T-cell (primary cell): ENCODE measurements at places on chromosomes 1 and 21.
A peak's percentile ranks its signal among the peaks of the same experiment; 100 is the strongest.

- DNase-seq, result no peak
Observed at GRCh38 chr1:157803851-157804250, 16.1 kb downstream of the FCRL1 start.

GRCh38 chr1:24250224-24250623 lies 63.1 kb upstream of the IFNLR1 start:
- no peak for DNase-seq

- no peak for DNase-seq
Observed at GRCh38 chr1:106173101-106173500, 883.4 kb upstream of the PRMT6 start.

DNA sequence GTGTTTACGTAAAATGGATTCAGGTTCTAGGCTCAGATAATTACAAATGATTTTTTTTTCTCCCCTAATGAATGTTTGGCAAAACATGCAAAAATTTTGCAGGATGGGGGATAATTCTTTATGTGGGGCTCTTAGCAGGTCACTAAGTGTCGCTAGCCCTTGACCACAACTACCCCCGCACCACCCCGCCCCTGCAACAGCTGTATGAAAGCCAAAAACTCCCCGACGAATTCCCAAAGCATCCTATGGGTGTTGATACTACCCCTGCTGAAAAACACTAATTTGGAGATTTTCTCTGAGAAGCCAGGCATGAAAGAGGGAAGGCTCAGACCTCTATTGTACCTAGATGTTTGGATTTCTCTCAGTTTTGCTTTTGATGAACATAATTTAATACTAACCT lies 243.0 kb downstream of the TRABD2B start:
- DNase-seq, result no peak

DNA sequence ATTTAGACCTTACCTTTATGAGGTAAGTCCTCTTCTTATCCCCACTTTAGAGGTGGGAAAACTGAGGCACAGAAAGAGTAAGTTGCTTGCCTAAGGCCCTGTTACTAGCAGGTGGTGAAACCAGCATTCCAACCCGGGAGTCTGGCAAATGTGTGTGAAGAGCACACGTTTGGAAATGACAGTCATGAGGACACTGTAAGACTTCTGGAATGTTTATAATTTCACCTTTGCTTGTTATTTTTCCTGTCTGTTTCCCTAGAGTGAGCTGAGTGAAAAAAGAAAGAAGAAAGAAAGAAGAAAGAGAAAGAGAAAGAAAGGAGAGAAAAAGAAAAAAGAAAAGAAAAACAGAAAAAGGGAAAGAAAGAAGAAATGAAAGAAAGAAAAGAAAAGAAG lies 21.2 kb upstream of the LGALS8 start:
- DNase-seq, result no peak

DNA sequence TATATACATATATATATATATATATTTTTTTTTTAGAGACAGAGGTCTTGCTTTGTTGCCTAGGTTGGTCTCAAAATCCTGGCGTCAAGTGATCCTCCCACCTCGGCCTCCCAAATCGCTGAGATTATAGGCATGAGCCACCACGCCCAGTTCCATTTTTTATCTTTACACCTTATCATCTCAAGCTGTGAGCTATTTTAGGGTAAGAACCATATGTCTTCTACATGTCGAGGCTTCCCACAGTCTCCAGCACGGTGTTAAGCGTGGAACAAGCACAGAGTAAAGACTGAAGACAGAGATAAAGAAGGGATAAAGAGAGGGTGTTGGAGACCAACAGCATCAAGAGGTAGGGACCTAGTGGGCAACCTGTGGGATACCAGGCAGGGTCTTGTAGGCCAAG lies 14.2 kb downstream of the ARHGEF2 start:
- DNase-seq, result no peak

- no peak for DNase-seq
Observed at GRCh38 chr1:21123287-21123948, 53.3 kb downstream of the EIF4G3 start.

- DNase-seq, result no peak
Observed at GRCh38 chr1:172357753-172358385, 62.6 kb upstream of the C1orf105 start.

DNA sequence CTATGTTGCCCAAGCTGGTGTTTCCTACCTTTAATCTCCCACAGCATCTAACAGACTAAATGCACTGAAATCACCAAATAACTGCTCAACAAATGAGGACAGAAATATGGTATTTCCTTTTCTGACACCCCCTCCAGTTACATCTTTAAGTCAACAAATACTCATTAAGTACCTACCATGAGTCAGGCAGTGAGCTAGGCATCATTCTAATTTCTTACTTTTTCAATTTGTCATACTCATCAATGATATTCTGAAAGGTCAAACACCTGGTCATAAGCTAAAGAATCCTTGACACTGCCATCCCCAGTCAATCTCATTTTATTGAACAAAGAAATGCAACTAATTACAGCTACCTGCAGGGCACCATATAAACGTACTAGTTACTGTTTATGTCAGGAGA lies 36.6 kb downstream of the LUZP1 start:
- no peak for DNase-seq

DNA sequence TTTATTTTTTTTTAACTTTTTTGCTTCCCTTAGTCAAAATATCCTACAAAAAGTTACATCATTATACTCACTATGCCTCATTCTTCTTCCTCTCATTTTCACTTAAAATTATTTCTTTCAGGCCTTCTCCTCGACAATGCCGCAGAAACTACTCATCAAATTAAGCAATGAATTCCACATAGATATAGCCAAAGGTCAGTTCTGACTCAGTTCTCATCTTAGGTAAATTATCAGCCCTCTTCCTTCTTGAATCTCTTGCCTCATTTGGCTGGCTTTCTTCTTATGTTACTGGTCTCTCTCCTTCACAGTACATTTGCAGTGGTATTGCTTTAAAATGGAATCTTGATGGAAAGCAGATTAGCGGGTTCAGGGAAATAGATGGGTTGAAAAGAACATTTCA lies 260.7 kb upstream of the BRINP3 start:
- DNase-seq, result no peak

- no peak for DNase-seq
Observed at GRCh38 chr1:111361761-111362160, 65.8 kb downstream of the OVGP1 start.

GRCh38 chr1:151492120-151492519 lies 19.1 kb upstream of the CGN start:
- DNase-seq, result no peak

GRCh38 chr1:151406176-151406575 lies 6.8 kb downstream of the PSMB4 start:
- DNase-seq, result no peak

DNA sequence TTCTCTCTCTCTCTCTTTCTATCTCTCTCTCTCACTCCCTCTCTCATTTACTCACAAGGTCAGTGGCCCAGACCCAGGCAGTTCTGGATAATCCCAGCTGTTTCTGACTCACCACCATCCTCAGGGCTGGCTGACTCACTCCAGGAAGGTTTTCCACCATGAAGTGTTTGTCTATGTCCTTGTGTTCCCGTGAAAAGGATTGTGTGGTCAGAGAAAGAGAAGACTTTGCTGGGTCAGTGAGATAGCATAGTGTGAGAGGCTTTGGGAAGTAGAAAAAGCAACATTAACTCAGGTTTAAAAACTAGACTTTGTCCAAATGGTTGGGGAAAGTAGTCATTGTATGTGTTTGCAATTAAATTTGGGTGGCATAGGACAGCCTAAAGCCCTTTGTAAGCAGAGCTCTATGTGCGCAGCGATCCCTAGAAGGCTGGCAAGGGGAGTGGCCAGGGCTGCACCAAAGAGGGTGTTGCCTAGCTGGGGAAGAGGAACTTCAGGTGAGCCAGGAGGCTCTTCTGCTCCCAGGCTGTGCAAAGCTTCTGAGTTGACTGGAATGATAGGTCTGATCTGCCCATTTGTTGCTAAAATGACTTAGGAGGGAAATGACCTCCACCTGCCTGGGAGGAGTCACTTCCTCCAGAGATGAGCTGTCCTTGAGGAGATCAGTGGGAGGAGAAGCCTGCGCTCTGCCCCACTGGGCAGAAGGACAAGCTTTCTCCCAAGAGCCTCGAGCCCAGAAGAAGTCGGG lies 4.9 kb upstream of the CAPN2 start:
- DNase-seq, result no peak

DNA sequence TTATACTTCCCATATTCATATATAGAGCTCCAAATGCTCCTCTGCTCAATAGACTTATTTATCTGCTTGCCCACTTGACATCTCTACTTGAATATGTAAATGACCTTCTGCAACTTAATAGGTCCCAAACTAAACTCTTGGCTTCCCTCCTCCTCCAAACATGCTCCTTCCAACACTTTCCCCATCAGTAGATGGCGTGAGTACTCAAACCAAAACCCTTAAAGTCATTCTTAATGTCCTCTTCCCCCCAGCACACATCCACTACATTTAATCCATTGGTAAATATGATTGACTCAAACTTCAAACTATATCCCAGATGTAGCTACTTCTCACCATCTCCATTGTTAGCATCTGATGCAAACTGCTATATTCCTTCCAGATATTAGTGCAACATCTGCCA lies 48.5 kb upstream of the PBX1 start:
- no peak for DNase-seq

DNA sequence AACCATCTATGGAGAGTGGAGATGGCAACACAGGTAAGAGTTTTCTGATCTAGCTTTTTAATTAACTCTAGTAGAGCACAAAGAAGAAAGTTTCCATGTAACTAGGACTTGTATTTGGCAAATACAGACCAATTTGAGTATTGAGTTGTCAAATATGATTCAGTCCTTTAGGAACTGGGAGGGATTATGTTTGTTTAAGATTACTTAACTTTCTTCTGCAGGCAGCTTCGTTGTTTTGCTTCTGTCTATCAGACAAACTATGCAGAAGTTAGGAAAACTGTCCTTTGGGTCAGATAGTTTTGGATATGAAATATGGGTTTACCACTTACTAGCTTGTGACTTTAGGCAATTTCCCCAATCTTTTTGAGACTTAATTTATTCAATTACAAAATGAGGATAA lies 111.8 kb downstream of the POU2F1 start:
- DNase-seq, result no peak

GRCh38 chr1:151553659-151554058 lies 13.6 kb downstream of the TUFT1 start:
- no peak for DNase-seq

DNA sequence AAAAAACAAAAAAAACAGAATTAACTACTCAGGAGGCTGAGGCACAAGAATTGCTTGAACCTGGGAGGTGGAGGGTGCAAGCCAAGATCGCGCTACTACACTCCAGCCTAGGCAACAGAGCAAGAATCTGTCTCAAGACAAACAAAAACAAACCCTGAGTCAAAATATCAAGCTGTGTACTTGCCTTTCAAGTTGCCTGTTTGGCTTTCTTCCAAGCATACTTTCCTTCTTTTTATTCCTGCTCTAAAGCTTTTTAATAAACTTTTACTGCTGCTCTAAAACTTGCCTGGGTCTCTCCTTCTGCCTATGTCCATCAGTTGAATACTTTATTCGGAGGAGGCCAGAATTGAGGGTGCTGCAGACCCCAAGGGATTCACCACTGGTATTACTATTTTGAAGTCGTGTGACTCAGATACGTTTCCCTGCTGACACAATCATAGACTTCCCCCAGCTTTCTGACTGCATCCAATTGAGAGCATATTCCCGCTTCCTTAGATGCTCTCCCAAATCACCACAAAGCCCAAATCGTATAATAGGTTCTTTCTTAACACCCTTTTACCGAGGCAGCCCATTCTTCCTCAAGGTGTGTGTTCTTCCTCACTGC lies 3.5 kb upstream of the ACBD6 start:
- no peak for DNase-seq

- no peak for DNase-seq
Observed at GRCh38 chr1:117556341-117556740, 49.5 kb upstream of the TENT5C start.

- DNase-seq, result peak; percentile 90
Observed at GRCh38 chr21:44927587-44928461, 7.1 kb upstream of the ITGB2 start.

- DNase-seq, result no peak
Observed at GRCh38 chr1:99751877-99752504, 14.4 kb downstream of the FRRS1 start.

DNA sequence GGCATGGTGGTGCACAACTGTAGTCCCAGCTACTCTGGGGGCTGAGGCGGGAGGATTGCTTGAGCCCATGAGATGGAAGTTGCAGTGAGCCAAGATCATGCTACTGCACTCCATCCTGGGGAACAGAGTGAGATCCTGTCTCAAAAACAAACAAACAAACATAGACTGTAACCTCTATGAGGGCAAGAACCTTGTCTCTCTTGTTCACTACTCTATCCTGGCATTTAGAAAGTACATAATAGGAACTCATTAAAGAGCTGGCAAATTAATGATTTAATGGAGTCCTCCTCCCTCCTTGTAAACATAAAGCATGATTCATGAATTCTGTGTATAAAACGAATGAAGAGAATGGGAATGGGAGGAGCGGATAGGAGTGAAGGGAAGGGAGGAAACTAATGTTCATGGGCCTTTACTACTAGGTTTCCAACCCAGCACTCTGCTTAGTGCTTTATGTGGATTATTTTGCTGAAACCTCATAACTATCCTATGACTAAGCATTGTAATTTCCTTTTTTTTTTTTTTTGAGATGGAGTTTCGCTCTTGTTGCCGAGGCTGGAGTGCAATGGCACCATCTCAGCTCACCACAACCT lies 8.6 kb downstream of the LMOD1 start:
- DNase-seq, result no peak

- no peak for DNase-seq
Observed at GRCh38 chr21:39525129-39525528, 73.4 kb downstream of the SH3BGR start.

DNA sequence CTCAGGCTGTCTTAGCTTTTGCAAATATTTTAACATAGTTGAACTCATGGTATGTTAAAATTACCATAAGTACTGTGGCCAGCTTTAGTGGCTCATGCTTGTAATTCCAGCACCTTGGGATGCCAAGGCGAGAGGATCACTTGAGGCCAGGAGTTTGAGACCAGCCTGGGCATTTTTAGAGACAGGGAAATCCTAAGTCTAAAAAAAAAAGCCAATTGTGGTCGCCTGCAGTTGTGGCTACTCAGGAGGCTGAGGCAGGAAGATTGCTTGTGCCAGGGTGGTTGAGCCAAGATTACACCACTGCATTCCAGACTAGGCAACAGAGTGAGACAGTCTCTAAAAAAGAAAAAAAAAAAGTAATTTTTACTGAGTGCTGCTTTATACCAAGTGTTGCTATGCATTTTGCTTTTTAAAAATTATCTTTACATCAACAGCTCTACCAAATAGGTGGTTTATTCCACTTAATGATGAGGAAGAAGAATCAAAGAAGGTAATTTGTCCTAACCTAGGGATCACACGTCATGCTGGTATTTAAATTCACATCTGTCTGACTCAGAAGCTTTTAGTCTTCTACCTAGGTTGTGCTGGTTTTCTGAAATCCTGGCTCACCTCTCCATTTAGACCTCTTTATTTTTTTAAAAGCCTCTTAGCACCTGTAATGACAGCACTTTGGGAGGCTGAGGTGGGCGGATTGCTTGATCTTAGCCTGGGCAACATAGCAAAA lies 16.8 kb downstream of the PPP1R12B start:
- DNase-seq, result no peak

DNA sequence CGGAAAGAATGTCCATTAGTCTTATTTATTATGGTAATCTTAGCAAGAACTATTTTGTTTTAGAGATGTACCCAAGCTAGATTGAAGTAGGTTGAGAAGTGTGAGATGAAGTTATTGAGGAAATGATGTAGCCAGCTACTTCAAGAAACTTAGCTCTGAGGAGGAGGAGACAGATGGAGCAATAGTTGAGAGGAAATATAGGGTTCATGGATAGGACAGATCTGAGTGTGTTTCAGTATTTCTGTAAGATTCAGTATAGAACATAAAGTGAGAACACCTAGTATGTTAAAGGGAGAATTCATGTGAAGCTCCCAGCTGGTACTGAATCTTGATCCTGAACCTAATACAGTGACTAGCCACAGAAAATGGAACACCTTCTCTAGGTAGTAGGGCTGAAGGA lies 28.9 kb downstream of the TSNAX start:
- DNase-seq, result no peak
